ENCODE measurements at places on chromosomes 16 and 17.

- DNase-seq: no peak
Observed at GRCh38 chr16:14186007-14186794, 115.1 kb downstream of the MRTFB start.

DNA sequence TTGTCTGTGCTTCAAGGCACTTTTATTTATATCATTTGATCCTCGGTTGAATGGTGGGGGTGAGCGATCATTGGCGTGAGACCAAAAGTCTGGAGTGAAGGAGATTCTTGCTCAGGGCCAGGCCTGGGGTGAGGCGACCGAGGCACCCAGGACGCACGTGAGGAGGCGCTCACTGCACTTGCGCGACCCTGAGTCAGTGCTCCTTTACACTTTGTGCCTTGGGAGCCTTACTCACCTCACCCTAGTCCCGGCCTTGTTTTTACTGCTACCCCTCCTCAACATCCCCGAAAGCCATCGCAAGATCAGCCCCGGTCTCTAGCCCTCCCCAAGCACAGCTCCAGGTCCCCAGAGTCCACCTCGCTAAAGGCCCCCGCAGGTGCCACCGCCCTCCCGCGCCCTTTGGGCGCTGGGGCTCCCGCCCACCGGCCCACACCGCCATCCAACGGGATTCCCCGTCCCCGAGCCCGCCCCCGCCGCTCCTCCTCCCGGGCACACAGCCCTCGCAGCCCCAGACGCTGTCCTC, 496 bp downstream of the EZH1 start:
- DNase-seq: peak; percentile 37

DNA sequence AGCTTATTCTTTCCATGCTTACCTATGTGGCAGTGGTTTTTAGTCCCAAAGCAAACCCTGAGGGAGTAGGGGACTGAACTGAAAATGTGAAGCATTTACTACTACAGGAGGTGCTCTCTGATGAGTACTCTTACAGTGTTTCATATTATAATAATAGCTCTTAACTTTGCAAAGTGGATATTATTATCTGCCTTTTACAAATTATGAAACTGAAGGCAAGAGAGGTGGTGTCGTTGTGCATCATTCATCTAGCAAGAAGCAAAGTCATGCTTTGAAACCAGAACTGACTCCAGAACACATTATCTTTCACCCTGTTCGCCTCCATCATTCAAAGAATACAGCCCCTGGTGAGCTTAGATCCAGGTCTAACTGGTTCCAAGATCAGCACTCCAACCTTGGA, 8.2 kb upstream of the KCNH6 start:
- DNase-seq: no peak

DNA sequence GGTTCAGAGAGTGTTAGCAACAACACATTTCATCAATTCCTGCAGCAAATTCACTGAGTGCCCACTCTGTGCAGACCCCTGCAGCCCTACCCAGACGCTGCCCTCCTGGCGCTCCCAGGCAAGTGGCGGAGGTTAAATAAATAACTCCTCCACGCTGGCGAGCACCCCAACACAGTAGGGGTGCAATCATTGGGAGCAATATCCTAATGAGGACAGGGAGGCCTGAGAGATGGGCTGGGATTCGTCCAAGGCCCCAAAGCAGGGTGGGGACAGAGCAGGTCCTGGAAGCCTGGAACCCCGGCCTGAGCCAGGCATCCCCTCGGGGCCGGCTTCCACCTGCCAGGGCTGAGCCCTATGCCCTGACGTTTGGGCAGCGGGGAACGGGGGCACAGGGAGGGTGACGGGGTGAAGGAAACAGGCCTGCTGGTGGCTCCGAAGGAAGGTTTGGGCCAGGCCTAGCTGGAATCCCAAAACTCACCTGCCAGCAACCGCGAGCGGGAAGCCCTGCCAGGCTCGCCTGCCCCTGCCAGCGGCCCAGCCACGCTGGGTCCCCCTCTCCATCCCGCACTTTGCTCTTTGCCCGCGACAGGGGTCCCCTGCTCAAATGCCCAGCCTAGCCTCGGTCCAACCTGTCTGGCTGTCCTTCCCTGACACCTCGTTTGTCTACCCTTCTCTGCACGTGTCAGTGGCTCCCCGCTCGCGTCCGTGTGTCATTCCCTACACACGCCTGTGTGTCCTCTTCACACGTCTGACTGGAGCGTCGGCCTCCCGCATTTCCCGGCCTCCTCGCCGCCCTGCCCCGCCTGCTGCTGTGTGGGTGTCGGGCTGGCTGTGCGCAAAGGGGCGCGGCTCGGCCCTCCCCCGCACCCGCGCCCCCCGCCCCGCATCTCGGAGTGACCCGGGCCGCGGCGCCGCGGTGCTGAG, 721 bp upstream of the BEAN1 start:
- no peak for DNase-seq

DNA sequence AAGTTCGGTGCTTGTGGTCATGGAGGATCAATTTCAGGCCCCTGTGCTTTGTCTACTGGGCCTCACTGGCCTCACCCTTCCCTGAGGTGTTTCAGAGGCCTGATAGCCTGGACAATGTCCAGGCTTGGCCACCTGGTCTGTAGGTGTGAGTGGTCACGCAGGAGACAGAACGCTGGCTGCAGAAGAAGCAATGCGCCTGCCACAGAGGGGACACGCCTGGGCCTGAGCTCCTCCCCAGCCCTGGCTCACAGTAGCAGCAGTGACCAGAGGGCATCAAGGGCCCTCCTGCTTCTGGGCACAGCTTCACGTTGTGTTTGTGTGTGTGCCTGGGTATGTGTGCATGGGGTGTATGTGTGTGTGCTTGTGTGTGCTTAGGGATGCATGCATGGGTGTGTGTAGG, 1.9 kb upstream of the PITPNM3 start:
- no peak for DNase-seq

DNA sequence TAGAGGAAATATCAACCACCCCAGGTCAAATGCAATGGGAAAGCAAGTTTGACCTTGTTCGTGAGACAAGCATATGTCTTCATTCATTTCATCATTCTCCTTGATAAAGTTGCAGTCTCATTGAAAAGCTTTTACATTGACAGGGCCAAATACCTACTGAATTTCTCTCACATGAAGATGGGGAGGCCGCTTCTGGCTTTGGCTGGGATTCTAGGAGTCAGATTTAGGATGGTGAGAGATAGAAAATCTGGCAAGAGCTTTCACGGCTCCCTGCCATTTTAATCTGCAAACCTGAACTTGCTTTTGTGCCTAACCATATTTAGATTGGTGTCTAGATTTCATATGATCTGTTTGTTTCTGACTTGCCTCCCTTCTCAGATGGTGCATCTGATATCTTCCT, 88.0 kb downstream of the TMEM100 start:
- DNase-seq: no peak

DNA sequence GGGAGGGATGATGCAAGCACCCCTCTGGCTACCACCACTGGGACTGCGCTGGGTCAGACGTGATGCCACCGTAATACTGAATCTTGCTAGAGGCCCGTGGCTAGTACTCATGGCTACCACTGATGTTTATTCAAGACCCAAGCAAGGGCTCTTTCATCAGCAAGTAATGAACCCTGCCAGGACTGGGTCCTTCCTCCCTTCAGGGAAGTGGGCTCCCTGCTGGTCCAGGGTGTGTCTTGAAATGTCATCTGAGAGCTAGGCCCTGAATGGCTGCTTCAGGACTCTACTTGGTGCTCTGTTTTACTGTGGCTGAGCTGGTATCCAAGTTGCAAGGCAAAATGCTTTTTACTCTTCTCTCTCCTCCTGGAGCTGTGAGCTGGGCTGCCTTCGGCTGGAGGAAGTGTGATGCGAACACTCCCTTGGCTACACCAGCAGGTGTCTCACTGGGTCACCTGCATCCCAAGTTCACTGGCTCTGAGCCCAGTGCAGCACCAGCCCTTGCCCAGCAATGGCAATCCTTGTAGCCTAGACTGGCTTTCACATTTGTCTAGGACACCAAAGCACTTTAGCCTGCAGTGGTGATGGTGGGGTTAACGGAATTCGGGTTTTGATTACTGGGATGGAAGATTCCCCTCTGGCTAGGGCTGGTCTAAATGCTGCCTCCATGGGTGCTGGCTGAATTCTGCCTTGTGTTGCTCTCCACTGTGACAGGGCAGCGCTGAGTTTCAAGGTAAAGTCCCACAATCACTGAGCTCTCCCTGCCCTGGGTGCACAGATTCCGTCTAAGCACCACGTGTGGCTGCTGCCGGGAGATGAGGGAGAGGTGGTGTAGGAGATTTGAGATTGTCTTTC, 98.6 kb downstream of the USP22 start:
- DNase-seq: no peak

DNA sequence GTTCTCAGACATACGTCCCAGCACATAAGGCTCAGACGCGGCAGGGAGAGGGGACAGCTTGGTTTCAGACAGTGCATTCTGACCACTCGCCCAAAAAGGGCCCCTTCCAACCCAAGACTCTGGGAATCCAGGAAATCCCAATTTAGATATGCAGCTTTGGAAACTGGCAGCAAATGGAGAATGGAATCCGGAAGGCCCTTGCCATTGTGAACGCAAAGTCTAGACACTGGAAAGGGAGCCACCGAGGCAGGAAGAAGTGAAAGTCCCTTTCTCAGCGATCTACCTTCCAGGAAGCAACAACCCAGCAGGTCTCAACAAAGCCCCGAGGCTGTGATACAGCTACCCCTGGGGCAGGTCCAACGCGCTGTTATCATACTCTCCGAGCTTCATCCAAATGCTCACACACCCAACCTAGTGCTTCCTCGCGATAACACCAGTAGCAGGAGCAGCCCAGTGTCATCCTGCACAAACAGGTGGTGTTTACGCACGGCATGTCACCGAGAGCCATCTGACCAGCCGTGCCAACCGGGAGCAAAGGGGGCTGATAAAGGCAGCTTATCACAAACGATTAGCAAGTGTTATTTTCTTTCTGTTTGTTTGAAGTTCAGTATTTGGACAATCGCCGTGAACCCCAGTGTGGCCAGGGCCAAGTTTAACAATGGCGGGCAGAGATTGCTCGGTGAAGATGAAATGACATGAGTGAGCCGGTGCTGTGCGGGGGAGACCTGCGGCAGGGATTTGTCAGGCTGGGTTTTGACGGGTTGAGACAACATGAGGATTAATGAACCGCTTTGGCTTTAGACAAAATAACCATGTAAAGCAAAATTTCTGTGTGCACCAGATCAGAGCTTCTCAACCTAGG, 240.6 kb downstream of the FOXL1 start:
- no peak for DNase-seq

DNA sequence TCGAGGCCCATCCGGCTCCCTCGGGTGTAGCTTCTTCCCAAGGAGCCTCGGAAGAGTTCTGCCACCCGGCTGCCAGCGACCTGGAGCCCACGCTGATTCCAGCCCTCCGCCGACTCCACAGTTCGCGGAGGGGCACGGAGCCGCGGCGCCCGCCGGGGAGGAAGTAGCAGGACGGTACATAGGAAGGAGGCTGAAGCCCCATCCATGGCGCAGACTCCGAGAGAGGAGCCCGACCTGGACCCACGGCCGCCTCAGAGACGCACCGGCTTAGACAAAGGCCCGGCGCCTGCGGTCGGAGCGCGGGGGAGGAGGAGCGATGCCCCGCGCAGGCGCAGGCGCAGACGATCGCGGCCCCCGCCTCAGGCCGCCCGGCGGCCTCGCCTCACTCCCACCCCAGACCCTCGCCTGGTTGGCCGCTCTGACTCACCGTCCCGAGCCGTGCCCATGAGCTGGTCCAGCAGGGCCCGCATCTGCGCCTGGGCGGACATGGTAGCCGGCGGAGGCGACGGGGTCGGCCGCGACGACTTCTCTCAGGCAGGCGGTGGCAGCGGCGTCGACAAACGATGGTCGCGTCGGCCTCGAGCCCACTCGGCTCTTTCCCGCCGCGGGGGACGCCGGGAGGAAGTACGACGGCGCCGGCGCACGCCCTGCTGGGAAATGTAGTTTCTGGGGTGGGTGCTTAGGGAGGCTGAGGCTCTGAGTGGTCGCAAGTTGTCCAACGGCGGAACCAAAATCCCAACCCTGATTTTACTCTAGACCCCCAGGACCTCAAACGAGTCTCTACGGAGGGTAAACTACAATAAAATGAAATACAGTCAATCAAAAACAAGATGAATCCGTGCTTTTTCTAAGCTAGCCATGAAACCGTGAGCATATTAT, at the start of gene LUC7L:
Gene LUC7L (minus strand): TSS at position 598 of the 879 bp plus-strand sequence. CDS start 110 bp downstream, at position 488.
- peak; percentile 78 for DNase-seq

DNA sequence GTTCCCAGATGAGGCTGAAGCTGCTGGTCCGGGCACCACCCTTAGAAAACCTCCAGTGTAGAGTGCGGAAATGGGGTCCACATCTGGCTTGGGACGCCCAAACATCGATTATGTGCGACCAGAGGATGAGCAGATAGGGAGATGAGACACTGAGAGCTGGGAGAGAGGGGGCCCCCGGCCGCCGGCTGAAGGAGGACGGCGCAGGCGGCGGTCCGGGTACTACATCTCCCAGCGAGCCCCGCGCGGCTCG, 182 bp upstream of the SPECC1 start:
- no peak for DNase-seq

GRCh38 chr17:76740329-76741118, 2.6 kb downstream of the MFSD11 start:
- DNase-seq: no peak

GRCh38 chr16:4328782-4329775, 13.2 kb downstream of the GLIS2 start:
- no peak for DNase-seq

DNA sequence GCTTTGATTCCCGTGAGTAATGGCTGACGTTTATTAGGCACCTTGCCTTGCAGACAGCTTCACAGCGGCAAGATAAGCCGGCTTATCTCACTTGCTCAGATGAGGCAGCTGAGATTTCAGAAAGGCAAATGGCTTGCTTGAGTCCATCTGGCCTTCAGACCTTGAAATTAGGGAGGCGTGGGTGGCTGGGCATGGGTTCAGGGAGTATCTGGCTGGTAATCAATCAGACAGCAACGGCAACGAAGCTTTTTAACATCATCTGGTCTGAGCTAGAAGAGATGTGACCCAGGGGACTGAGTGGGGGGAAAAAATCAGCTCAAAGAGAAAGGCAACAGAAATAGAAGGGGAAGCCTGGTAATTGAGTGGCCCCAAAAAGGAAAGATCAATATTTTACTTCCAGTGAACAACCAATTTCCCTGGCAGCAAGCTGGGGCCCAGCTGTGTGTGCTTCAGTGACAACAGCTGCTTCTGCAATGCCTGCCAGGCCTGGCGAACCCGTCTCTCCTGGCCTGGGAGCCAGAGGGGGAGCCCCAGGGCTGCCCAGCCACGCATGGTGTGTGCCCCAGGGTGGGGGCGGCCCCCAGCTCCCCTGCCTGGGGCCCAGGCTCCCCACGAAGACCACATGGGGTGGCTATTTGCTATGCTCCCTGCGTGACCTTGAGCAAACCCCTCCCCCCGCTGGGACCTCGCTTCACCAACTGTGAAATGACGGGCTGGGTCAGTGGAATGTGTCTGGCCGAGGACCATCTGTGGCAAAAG, 34.0 kb downstream of the RAB11FIP4 start:
- no peak for DNase-seq

GRCh38 chr16:10856042-10856441, 21.0 kb upstream of the CIITA start:
- DNase-seq: no peak

Data from activated effector memory CD4-positive, alpha-beta T cell treated with Interleukin-2 at 50 U/mL for 16 hours (primary cell).